Activated CD4-positive, alpha-beta T cell treated with anti-CD3 and anti-CD28 coated beads for 24 hours (primary cell): ENCODE measurements at places on chromosomes 11 and 22.

GRCh38 chr11:115886422-115886733 is 382.2 kb upstream of the CADM1 start:
- no peak for DNase-seq

DNA sequence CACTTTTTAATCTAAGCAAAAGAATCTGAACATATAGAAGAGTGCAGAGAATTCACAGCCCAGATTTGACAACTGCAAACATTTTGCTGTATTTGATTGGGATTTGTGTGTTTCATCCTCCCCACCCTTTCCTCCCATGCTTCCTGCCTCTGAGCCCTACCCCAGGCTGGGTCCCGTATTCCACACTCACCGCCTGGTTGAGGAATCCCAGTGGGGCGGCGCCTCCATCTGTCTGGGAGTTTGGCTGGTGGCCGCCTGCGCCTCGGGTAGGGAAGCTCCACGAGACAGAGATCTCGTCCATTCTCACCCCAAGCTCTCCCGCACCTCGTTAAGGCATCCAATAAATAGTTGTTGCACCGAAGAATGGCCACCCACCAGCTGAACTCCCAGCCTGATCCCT is 105.9 kb upstream of the SLC22A12 start:
- DNase-seq, result no peak

DNA sequence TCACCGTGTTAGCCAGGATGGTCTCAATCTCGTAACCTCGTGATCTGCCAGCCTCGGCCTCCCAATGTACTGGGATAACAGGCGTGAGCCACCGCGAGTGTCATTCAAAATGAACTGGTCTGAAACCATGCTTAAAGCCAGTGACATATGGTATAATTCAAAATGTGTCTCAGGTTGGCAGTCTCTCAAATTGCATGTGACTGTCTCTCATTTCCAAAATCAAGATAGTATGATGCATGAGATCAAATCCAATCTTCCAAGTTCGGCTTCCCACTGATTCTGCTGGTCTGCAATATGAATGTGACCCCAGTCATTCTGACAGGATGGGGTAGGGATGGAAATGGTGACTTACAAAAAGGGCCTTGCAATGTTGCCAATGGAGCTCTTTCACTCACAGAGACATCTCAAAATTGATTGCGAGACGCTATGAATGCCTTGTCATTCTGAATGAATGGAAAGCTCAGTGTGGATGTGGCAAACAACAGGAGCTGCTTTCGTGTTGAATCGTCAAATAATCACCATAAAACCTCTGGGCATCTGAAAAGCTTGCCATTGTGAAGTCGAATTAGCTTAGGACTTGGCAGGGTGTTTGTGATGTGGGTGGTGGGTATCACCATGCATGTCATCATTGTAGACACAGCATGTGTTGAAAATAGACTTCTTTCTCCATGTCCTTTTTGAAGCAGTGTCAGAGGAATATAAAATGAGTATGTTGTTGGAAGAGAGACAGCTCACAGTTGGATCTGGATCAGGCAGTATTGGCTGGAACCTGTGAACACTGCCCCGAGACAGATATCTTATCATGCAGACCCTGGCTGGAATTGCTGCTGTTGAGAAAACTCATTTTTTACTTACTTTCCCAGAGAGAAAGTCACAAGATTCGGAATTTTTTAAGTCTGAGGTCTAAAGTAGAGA is 12.2 kb downstream of the SLN start:
- DNase-seq, result no peak

GRCh38 chr11:94581926-94582325 is 14.8 kb downstream of the PIWIL4 start:
- no peak for DNase-seq

- no peak for DNase-seq
These were observed 87.6 kb downstream of the ETS1 start for GRCh38 chr11:128499613-128500253.

GRCh38 chr11:134731213-134731961 is 319.3 kb upstream of the B3GAT1 start:
- no peak for DNase-seq

DNA sequence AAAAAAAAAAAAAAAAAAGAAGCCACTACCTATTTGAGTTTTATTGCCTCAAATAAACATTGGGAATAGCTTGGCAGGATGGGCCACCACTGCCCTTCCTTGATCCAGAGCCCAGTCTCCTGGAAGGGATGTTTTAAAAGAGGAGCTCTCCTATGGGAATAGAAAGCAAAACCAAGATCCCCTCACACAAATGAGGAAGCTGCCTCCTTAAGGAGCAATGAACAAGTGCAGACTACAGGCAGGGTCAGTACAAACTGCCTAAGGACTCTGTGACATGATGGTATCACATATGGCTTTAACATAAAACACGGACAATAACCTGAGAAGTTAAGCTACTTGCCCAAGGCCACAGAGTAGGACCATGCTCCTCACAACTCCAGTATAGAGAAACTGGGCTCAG is 120.8 kb downstream of the NAT10 start:
- DNase-seq, result no peak
